ENCODE measurements at places on chromosomes 1 and 21.

DNA sequence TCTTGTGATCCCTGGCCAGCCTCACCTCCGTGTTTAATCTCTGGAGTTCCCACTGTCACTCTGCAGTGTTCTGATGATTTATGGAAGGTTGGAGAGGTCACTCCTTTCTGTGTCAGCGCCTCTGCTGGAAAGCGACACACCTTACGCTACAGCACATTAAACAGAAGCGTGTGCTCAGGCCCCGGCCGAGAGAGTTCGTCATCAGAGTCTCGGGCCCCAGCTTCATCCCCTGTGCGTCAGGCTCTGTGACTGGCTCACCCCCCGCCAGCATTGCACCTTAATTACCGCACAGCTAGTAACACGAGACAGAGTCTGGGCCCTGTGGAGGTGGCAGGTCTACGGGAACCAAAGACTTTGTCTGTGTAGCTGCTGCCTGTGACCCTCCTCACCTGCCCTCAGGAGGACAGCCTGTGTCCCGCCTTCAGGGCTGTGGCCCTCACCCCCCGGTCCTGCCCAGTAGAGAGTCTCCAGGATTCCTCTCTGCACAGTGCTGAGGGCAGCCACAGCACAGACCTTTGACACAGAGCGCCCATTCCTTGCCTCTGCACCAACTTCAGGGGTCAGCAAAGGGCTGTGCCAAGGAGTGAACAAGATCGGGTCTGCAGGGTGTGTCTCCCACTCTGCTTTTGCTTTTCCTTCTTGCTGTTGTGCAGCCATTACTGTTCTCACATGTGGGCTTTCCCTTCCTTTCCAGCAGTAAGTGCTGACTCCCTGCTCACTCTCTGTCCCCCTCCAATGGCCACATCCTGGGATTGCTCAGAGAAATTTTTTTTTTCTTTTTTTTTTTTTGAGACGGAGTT is 157.6 kb downstream of the PGBD5 start:
- peak; percentile 84 for DNase-seq

DNA sequence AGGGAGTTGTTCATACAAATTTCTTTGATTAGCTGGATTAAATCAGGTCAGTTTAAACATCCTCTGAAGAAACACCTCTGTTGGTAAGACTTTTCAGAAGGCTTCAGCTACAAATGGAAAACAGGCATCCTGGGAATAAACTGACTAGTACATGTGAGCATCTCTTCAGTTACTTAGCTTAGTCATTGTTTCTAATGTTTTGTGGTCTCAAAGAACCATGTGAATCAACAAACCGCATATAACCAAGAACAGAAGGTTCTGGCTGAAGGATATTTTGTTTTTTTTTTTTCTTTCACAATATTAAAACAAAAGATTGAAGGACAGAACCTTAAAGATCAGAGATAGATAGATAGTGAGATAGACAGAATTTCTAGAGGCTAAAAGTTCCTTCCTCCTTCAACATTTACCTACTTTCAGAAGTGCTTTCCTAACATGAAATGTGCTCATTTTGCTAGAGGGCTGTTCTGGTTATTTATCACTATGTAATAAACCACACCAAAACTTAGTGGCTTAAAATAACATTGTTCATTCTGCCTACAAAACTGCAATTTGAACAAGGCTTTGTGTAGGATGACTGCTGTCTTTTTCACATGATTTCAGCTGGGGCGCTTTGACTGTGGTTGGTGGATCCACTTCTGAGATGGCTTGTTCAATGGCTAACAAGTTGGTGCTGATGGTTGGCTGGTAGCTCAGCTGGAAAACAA is 119.8 kb upstream of the PTGFR start:
- DNase-seq, result no peak

DNA sequence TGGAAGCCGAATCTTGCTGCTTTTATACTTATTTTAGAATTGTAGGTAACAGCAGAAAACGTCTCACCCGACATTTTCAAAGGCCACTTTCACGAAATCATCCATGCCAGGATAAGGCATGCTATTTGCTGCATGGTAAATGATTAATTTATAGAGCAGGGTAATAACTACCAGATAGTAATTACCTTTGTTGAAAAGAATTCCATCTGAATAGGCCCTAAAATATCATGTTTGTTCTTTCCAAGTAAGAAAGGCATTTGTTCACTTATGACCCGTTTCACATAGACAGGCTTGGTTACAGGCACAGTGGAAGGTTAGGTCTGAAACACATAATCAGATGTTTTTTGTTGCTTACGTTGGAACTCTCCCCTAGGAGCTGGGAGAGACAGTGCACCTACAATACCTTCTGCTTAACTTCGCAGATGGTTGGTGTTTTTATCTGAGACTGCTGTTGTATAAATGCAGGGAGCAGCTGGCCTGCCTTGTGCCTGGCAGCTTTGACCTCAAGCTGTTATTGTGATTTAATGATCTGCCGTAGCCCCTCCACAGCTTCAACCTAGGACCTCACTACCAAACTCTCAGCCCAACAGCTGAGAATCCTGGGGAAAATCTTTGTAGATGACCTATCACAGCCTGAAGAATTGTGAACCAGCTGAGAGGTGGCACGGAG is 1.6 kb downstream of the SLC44A3 start:
- no peak for DNase-seq

DNA sequence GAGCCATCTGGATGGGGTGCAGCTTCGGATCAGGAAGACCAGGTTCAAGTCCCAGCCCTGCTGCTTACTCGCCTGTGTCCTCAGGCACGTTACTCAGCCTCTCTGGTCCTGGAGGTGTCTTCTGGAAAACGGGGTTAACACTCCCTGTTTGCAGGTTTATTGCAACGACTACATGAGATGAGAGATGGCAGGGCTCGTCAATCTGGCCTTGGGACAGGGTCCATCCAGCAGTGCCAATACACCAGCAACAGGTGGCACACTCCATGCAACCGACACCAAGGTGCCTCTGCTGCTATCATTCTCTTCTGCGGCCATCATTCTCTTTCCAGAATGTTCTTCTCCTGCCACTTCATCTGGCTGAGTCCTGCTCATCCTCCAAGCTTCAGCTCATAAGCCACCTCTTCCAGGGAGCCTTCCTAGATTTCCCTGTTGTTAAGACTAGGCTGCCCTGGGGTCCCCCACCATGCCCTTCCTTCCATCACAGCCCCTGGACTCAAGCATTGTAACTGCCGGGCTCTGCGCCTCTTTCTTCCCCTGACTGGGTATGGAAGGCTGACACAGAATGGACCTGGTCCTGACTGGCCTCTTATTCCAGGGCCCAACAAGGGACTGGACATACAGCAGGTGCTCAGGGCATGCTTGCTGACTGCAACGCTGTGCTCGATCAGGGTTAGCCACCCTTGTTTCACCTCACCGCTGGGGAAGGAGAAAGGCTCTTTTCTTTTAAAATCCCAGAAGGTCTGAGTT is 87.4 kb downstream of the DMRTB1 start:
- DNase-seq, result no peak

DNA sequence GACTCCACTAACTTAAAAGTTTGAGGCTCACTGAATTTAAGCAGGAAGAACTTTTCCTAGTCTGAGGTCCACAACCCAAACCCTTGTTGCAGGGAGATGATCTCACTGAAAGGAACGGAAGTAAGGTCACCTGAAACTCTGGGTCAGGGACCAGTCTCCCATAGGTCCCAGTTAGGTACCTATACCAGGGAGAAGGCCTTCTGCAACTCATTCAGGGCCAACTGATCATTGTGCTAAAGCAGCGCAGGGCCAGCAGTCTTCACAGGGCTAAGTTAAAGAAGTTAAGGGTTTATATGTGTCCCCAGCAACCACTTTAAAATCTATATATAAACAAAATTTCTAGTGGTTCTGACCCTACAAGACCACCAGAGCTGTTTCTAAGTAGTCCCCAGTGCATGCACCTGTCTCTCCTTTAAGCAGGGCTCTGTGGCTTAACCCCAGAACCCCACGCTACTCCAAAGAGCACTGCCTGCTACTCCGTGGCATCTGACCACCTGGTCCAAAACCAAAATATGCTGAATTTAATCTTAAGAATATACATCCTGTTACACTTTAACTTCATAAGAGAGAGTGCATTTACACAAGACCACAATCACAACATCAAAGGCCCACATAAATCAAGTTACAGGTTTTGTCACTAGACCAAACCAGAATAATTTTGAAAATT is 2.8 kb downstream of the SRSF10 start:
- DNase-seq, result no peak

GRCh38 chr21:35107520-35107919 is 58.4 kb upstream of the RUNX1 start:
- no peak for DNase-seq

DNA sequence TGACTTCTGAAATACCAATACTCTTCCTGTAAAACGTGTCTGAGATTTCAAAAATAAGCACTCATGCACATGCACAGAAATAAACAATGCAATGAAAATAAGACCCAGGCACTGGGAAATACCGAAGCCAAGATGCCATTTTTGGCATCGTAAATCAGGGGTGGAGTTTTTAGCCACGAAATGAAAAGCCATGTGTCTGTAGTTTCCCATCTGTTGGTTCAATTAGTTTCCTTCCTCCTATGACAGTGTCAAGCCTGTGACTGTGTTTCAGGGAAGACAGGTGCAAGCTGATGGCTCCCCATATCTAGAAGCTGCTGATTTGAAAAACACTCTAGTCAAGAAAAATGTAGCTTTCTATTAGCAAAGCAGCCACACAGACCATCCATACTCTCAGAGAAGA is 480.4 kb upstream of the CAMK1G start:
- DNase-seq, result no peak

GRCh38 chr1:43893006-43893405 is 40.6 kb upstream of the ARTN start:
- no peak for DNase-seq

DNA sequence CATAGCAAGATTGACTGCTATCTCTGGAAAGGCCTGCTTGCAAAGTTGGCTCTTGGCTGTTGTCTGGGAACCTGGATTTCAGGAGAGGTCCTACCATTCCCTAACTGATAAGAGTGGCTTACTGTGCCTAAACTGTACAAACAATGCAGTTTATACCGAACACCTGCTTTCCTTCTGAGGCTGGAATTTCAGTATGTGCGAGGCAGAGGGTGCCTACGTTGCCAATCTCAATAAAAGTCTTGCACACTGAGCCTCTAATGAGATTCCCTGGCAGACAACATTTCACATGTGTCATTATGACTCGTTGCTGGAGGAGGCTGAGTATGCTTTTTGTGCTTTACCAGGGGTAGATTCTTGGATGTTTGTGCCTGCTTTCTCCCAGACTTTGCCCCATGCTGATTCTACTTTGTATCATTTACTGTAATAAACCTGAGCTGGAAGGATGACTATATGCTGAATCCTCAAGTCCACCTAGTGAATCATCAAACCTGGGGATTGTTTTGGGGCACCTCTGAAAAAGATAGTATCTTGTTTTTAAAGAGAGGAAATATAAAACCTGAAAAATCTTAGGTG is 58.9 kb upstream of the GNG4 start:
- no peak for DNase-seq

- no peak for DNase-seq
These were observed 11.2 kb downstream of the TNFRSF1B start for GRCh38 chr1:12177999-12178441.

DNA sequence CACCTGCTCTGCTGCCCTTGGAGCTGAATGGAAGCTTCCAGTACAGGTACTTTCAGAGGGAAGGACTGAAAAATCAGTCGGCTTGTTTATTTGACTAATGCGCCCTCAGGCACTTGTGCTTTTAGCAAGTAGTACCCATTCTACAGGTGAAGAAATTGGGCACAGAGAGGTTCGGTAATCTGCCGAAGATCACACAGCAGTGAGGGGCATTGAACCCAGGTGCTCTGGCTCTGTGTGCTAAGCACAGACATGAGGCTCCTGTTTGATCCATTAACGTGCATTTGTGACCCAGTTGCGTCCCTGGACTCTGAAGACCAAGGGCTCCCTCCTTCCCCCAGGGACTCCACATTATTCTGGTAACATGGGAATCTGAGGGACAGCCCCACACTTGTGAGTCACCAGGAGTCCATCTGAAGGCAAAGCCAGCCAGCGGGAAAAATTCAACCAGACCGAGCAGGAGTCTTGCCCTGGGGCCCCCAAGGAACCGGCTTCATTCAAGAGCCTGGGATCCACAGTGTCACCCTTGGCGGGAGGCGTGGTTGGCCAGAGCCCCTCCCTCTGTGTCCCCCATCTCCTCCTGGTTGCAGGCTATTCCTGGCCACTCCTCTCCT is 192.4 kb upstream of the ARHGEF16 start:
- DNase-seq, result no peak

- DNase-seq, result no peak
These were observed 20.3 kb downstream of the NIPAL3 start for GRCh38 chr1:24435782-24436365.

GRCh38 chr1:74771913-74772515 is 39.1 kb downstream of the TYW3 start:
- peak; percentile 55 for DNase-seq

DNA sequence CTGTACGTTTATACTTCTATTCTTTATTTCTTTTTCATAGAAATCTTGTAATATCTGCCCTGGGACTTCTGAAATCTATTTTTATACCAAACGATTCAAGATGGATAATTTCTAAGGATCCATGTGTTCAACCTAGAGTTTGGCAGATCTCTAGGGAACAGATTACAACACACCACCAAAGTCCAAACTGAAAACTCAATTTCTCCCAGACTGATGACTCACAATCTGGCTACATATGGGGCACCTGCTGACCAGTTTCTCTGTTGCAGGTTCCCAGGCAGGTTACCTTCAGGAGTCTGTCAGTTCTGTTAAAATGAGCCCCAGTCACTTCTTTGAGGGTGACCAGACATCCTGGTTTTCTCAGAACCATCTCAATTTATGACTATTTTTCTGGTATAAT is 439.4 kb downstream of the GPATCH2 start:
- no peak for DNase-seq

DNA sequence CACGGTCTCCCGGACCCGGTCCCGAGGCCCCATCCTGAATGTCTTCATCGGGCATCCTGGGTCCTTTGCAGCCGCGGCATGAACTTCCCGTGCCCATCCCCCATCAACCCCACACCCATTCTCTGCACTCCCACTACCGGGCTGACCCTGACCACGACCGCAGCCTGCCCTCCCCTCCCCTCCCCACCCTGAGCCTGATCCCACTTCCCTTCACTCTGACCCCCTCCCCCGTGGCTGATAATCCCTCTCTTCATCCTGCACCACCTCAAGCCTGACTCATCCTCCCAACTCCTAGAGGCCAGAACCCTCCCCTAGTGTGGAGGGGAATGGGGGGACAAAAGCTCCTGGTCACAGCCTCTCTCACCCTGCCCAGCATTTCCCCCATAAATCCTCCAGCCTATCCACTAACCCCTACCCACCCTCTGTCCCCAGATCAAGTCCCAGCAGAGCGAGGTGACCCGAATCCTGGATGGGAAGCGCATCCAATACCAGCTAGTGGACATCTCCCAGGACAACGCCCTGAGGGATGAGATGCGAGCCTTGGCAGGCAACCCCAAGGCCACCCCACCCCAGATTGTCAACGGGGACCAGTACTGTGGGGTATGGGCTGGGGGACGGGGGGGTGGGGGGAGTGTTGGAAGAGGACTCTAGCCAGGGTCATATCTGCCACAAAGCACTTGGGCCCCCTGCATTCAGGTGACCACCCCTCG is 602 bp downstream of the SH3BGRL3 start:
- DNase-seq, result no peak
